ENCODE measurements at places on chromosomes 12 and 14. TPM values are rescaled to one million over a fixed set of nuclear protein-coding genes. Genes with fewer than 3 reads are reported as not detected.

GRCh38 chr12:110750784-110751461 lies 8.2 kb upstream of the PPP1CC start:
- DNase-seq: no peak

GRCh38 chr12:21806255-21806654 lies 31.7 kb upstream of the KCNJ8 start:
- no peak for DNase-seq

DNA sequence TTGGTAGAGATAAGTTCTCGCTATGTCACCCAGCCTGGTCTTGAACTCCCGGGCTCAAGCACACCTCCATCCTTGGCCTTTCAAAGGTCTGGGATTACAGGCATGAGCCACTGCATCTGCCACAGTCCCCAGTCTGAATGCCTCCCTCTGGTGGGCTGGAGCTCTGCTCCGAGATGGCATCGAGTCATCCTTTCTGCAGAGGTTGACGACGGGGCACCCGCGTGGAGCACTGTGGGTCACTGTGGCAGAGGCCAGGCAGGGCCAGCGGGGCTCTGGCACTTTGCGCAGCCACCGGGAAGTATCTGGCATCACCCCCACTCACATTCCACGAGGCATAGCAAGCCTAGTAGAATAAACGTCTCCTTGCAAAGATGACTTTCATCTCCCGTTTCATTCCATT lies 163.3 kb upstream of the DIO3 start:
- no peak for DNase-seq

DNA sequence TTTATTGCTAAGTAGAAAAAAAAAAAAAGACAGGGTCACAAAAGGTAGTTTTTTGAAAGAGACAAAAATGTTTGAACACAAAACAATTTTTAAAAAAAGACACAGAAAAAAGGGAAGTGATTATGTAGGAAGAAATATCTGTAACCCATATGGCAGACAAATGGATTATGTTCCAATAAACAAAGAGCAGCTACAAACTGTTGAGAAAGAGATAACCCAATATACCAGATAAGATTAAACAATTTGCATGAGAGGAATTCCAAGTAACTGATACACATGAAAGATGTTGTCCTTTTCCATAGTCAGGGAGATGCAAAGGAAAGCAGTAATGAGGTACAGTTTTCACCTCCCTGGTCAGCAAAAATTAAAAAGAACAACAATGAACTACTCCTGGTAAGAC lies 44.9 kb downstream of the PTPRR start:
- DNase-seq: no peak

GRCh38 chr12:45816652-45817051 lies 87.1 kb downstream of the ARID2 start:
- no peak for DNase-seq

DNA sequence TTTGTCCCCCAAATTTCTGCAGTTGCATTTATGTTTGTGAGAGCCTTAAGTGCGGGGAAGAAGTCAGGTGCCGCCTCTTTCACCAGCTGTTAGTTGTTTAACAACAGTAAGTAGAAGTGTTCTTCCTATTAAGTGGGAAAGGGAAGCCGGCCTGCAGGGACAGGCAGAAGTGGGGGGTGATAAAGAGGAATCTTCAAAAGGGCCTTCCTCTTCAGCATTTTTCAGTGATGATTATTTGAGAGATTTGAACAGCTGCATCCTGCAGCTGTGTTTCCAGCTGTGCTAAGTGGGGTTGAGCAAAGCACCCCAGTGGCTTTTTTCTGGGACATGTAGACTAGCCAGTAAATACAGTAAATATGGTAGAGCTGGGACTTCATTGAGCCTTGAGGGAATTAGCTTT lies 32.1 kb upstream of the SLC38A1 start:
- no peak for DNase-seq

DNA sequence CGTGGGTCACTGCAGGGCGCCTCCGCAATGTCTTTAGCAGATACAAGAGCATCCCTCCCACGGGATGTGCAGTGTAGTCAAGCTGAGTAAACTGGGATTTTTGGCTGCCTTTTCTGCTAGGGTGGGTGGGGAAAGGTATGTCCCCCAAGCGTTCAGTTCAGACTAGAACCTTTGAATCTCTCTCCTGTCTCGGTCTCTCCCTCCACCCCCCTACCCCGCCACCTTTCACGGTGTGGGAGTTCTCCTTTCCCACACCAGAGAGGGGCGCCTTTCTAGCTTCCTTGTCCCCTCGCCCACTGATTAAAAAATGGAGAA lies 525 bp upstream of the FAR2 start:
- DNase-seq: no peak

- DNase-seq: no peak
These were observed 65.1 kb upstream of the GZMB start for GRCh38 chr14:24699052-24699451.

DNA sequence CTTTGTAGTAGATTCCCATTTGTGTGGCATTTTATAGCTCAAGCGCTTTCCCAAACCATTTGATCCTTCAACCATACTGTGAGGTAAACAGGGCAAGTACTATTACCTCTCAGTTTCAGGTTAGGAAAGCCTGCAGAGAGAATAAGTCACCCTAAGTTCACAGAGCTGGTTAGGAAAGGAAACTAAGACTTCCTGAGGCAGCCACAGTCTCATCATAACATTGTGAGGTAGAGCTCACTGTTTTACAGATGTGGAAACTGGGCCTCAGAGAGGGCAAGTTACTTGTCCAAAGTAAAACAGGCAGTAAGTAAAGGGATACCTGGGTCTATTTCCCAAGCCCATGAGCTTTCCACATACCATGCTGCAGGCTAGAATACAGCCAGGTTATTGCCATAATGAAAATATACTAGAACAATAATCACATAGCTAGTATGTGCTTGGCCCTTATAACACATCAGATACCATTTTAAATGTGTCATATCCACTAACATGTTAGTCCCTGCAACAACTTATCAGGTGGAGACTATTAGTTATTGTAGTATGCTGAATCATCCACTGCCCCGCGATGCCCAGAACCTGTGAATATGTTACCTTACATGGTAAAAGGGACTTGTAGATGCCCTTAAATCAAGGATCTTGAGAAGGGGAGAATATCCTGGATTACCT lies 150.9 kb upstream of the GRIP1 start:
- DNase-seq: no peak

Gene C14orf119
- total RNA-seq: 46.3 TPM

Gene LRIG3
- total RNA-seq: 19.1 TPM

Gene JAG2
- 43.0 TPM for total RNA-seq

Gene WSCD2
- total RNA-seq: not detected

Gene ETV6
- 15.6 TPM for total RNA-seq

Gene GALNT8
- not detected for total RNA-seq

Data from Caco-2 (cell line).